ENCODE measurements at places on chromosomes 3 and 15.

- DNase-seq: no peak
Measured at GRCh38 chr15:29682781-29683180, 139.5 kb downstream of the TJP1 start.

DNA sequence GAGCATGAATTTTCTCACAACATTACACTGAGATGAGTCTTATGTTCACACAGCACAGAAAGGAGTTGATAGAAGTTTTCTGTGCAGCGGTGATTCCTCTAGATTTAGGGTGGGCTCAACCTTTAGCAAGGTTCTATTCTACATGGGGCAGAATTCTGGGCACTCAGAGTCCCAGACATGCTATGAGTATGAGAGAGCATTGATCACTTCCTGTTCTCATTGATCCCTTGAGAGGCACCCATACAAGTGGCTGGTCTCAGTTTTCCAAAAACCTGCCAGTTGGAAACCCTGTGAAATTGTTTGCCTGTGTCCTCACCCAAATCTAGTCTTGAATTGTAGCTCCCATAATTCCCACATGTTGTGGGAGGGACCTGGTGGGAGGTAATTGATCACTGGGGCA lies 112.5 kb upstream of the NR2F2 start:
- no peak for DNase-seq

GRCh38 chr3:193837347-193837827 lies 244.4 kb downstream of the OPA1 start:
- no peak for DNase-seq

GRCh38 chr15:93459396-93459795 lies 370.4 kb upstream of the RGMA start:
- DNase-seq: no peak

DNA sequence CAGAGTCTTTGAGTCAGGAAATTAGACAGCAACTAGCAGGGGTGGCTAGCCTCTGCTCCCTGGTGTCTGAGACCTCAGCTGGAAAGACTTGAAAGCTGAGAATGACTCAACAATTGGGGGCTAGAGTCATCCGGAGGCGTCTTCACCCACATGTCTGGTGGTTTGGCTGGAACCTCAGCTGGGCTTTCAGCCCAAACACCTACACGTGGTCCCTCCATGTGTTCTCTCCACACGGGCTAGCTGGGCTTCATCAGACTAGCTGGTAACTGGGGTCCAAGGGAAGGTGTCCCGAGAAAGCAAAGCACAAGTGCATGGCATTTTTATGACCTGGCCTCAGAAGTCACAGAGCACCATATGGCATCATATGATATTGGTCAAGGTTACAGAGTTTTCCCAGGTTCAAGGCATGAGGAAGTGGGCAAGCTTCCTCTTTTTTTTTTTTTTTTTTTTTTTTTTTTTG lies 19.9 kb upstream of the ABHD2 start:
- no peak for DNase-seq

DNA sequence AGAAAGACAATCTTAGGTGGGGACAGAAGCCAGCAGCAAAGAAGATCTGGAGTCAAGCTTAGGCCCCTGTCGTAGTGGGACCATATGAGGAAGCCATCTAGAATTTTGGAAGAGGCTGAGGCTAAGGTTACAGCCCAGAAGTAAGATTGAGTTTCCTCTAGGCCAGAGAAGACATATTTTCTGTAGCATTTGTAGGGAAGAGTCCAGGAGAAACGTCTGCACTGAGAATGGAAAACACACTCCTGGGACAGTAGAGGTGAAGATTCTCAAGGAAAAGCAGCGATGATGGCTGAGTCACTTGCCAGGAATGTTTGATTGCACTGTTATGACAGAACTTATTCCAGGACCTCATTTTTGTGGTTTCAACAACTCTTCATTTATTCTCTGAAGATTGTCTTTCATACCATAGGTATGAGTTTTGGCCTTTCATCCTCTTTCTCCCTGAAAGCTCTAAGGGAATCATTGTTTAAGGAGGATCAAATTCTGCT lies 107.2 kb downstream of the GTPBP8 start:
- DNase-seq: no peak

DNA sequence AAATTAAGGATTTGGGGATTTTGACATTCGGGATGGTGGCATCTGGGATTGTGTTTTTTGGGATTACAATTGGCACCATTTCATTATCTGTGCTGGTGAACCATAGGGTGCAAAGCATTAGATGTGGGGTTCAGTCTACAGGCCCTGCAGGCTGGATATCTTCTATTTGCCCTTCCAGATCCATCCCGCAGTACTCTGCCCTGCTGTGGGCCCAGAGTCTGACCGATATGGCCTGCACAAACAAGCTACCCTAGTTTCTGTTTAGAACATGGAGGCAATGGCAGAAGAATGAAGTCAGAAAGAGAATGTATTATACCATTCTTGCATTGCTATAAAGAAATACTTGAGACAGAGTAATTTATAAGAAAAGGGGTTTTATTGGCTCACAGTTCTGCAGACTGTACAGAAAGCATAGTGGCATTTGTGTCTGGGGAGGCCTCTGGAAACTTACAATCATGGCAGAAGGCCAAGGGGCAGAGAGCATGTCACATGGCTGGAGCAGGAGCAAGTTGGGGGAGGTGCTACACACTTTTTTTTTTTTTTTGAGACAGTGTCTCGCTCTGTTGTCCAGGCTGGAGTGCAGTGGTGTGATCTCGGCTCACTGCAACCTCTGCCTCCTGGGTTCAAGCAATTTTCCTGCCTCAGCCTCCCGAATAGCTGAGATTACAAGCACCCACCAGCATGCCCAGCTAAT lies 93.7 kb downstream of the NCEH1 start:
- no peak for DNase-seq

DNA sequence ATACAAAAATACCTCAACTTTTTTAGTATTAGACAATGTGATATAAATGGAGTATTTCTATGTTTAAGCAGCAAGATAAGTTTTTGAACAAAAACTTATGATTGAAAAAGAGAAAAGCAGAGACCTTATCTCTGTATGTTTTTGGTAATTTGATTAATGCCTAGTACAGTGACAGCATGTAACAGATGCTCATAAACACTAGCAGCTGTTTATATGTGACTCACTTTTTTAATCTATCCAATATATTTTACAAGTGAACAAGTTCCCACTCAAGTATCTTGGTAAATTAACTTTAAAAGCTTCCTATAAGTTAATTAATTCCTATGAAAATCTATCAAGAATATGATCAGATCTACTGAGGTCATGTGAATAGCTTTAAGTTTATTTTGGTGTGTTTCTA lies 55.1 kb downstream of the NGLY1 start:
- no peak for DNase-seq
